ENCODE measurements at places on chromosomes 16 and 17. TPM values are rescaled to one million over a fixed set of nuclear protein-coding genes. Genes with fewer than 3 reads are reported as not detected.

DNA sequence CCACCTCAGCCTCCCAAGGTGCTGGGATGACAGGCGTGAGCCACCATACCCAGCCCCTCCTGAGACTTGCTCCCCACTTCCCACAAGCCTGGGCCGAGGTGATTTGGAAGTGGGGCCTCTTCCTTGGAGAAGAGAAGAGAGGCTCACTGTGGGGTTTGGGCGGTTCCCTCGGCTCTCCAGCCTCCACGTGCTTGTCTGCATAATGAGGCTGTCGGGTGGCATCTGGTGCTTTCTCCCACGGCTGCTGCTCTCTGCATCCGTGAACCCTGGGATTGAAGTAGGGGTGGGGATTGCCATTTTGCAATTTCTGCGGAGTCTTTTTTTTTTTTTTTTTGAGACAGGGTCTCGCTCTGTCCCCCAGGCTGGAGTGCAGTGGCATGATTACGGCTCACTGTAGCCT lies 101.4 kb downstream of the RAP1GAP2 start:
- no peak for DNase-seq

DNA sequence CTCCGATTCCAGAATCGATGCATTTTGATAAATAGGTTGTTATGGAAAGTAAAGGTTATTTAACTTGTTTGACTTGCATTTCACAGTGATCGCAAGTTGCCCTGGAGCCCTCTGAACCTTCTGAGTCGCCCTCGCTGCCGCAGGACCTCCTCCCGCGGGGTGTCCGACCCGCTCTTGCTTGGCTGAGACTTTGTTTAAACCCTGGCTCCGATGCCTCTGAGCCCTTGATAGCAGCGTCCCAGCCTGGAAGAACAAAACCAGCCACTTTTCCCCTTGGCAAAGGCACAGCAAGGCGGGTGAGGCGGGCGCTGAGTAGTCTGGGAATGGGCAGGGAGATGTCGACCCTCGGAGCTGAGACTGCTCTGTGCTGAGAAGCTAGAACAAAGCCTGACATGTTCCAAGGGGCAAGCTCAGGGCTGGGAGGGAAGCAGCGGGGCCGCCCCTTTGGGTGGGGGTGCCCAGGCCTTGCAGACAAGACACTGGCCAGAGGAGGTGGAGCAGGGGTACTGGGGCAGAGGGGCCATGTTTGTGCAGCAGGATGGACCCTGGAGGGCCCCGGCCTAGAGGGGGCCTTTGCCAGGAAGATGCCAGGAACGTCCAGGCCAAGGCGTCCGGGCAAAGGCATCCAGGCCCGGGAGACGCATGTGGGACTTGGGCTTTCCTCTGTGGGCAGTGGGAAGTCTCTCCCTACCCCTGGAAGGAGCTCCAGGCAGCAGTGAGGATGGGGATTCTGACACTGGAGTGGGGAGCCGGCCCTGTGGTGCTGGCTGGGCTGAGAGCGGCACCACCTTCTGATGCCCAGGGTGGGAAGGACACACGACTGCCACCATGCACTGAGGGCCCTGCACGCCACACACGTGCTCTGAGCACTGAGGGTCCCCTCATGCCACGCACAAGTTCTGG lies 30.3 kb upstream of the CDH15 start:
- DNase-seq, result no peak

DNA sequence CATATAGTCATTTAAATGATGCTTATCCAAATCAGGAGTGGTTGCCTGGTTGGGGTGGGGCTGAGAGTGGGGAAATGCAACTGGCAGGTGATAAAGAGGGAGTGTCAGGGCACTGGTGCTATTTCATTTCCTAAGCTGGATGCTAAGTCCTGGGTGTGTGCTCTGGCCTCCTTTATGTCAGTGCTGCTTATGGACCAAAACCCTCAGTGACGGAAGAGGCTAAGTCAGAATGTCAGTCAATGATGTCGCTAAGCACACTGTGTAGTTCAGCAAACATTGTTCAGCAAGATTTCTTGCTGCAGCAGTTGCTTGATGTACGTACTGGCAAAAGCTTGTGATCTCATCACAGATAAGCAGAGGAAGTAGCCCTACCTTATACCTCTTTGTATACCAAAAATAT lies 16.4 kb upstream of the FLCN start:
- no peak for DNase-seq

DNA sequence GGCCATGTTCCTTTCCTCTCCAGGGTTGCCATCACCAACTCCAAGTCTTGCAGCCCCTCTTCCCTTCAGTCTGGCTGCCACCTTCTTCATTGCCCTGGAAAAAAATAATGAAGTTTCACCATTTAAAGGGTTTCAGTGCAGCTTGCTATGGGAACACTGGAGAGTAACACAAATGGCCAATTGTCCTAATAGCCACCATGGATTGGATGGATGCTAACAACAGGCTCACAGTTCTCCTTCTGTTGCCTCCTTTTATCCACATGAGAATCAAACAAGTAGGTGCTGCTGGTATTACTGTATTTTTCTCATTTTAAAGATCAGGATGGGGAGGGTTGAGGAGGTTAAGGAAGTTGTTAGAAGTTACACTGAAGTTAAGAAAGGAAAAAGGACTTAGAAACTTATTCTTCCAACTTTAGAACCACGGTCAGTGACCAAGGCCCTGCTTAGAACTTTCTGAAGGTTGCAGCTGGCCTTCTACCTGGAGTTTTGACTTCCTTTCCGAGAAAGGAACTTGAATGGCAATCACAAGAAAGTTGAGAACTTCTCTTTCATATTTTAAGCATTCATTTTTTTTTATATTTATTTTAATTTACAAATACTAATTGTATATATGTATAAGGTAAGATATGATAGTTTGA lies 198.0 kb upstream of the MAF start:
- DNase-seq, result no peak

DNA sequence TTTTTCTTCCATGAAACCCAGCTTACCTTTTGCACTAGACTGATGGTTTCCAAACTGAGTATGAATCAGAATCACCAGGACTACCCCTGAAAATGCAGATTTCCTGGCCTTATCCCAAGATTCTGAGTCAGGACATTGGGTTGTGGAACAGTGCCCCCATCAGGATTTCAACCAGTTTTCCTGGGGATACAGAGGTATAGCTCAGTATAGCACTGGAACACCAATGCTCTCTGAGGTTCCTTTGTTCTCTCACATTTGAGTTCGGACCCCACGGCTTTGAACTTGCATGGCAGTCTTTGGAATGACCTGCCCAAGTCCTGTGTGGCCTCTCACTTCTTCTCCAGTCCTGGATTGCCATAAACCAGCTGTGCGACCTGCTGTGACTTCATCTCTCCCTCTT lies 12.8 kb upstream of the CCL8 start:
- DNase-seq, result no peak

DNA sequence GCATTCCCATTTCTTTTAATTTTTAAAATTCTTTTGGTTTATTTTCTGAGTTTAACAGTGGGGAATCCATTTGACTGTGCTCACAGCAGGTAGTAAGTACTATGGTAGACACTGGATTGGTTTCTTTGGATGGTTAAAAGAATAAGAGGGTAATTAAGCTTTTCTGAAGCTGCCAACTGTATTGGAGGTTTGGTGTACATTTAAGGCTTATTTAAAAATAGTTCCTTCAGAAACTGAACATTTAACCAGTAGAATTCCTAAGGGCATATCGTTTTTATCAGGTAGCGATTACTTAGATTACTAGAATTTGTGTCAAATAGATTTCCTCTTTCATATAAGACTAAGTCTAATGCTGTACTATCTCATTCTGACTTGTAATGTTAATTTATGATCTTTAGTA lies 162.4 kb downstream of the PPM1E start:
- no peak for DNase-seq

GRCh38 chr17:60615108-60615507 lies 15.1 kb downstream of the PPM1D start:
- no peak for DNase-seq

DNA sequence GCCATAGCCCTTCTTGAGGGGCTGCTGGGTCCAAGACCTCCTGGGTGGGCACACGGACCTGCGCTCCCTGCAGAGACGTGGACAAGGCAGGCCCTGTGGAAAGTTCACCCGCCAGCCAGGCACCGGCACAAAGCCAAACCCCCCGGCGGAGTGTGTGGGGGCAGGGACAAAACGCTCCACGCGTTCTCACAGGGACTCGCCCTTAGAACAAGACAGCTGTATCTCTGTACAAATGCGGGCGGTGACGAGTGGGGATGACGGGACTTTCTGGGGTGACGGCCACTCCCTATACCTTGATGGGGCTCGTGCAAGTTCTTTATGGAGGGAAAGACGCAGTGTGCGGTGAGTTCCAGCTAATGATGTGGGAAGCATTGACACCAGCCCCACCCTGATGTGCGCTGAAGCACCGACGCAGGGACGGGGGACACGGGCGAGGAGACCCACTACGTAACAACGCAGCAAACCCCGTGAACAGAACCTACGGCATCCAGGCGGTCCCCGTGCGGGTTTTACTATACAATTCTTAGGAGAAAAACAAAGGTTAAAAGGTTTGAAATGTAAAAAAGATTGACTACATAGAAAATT lies 49.4 kb downstream of the LMF1 start:
- no peak for DNase-seq

DNA sequence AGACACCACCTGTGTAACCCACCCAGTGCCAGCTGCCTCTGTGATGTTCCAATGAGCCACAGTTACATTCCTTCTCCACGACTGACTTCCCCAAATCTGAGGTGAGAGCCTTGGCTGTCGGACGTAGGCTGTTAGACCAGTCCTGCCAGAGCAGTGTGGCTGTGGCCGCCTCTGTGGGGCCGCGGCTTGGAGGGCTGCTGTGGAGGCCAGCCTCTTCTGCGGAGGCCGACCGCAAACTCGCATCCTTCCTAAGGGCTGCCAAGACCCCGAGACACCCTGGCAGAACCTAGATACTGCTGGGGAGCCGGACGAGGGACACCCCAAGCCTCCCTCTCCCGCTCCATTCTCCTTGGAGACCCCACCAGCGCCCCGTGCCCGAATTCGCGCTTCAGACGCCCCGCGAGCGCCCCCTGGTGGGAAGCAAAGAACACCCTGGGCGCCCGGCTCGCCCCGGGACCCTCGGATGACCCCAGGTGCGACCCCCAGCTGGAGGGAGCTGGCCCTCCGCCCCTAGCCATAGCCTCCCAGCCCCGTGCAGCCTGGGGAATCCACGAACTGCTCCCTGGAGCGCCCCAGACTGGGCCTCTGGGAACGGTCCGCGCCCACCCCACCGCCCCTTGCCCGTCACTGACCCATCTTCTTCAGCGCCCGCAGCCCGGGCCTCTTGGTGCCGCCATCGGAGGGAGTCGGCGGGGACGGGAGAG lies 547 bp downstream of the PLCD3 start:
- no peak for DNase-seq

TMEM204 gene
- 28.5 TPM for polyA plus RNA-seq

CLEC18A gene
- polyA plus RNA-seq, result 58.1 TPM

KCNJ16 gene
- polyA plus RNA-seq, result 148 TPM

NRN1L gene
- polyA plus RNA-seq, result 0.31 TPM

TBC1D3 gene
- not detected for polyA plus RNA-seq

SDR42E2 gene
- 0.14 TPM for polyA plus RNA-seq
